ENCODE measurements at places on chromosomes 3 and 15.

DNA sequence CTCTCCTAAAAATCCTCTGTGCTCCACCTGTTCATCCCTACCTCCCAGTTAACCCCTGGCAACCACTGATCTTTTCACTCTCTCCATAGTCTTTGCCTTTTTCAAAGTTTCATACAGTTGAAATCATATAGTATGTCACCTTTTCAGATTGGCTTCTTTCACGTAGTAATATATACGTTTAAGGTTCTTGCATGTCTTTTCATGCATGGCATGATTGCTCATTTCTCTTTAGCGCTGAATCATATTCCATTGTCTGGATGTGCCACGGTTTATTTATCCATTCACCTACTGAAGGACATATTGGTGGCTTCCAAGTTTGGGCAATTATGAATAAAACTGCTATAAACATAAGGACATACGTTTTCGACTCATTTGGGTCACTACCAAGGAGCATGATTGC is 28.7 kb downstream of the GLCE start:
- H3K4me1 ChIP-seq: peaks cover 5% of the 10 kb centered on the region
- no peaks in the 10 kb centered on the region for H3K36me3 ChIP-seq
- no peaks in the 10 kb centered on the region for H3K27me3 ChIP-seq

DNA sequence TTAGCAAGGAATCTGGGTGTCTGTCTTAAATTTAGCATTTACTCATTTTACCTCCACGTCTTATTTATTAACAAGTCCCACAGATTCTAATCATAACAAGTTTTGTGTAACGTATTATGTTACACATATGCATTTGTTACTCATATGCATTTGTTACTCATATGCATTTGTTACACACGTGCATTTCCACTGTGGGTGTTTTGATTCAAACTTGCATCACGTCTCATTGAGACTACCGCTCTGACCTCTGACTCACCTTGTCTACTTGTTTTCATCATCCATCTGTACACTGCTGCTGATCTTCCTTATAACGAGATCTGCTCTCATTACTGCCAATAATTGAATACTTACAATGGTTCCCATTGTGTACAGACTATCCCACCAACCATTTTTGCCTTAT is 1141.4 kb downstream of the TBL1XR1 start:
- no peaks in the 10 kb centered on the region for H3K36me3 ChIP-seq
- H3K27me3 ChIP-seq: no peaks in the 10 kb centered on the region
- no peak for DNase-seq
- no peak overlapping the region for H3K27ac ChIP-seq
- H3K4me3 ChIP-seq: no peak overlapping the region

DNA sequence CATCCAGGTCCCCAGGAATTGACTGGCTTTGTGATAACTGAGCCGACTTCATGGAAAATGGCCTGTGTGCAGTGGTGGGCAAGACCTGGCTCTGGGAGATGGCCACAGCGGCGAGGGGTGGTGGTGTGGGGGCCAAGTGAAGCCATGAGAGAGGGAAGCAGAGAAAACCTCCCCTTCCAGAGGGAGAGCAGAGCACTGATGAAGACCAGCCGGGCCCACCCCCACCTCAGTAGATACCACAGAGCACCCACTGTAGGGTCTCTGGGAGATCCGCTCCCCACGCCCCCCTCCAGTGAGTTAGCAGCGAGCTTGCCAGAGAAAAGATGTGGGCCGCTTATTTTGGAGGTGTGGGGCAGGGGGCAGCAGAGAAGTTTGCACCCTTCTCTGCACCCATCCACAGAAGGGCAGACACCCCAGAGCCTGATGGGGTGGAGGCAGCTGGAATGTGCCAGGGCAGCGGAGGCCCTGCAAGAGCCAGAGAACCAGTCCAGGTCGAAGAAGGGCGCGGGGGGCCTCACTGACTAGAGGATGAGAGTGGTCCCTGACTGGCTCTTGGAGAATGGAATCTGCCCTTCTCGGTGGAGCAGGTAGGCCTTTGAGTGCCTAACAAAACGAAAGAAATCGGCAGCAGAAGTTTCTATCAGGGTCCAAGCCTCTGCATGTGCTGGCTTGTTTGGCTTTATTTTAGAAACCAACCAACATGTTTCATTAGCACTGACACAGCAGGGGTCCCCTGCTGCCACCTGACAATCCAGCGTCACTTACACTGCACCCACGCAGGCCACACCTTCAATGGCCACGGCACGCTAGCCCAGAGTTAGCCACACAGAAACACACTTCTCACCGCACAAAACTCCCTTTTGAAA is 28.3 kb downstream of the MELTF start:
- H3K27me3 ChIP-seq: no peaks in the 10 kb centered on the region
- no peak overlapping the region for H3K27ac ChIP-seq
- no peak for DNase-seq
- H3K36me3 ChIP-seq: no peaks in the 10 kb centered on the region
- H3K4me3 ChIP-seq: no peak overlapping the region
- peaks cover 10% of the 10 kb centered on the region for H3K4me1 ChIP-seq

- H3K27ac ChIP-seq: no peak overlapping the region
- no peak for DNase-seq
- H3K4me1 ChIP-seq: peaks cover 6% of the 10 kb centered on the region
- no peaks in the 10 kb centered on the region for H3K36me3 ChIP-seq
Observed at GRCh38 chr3:197508051-197508451, 47.7 kb downstream of the BDH1 start.

GRCh38 chr15:43412096-43412495 is 41.2 kb downstream of the TUBGCP4 start:
- peak; percentile 60 for DNase-seq
- no peak overlapping the region for H3K27ac ChIP-seq
- H3K27me3 ChIP-seq: no peaks in the 10 kb centered on the region
- H3K4me1 ChIP-seq: peaks cover 10% of the 10 kb centered on the region
- H3K4me3 ChIP-seq: no peak overlapping the region

DNA sequence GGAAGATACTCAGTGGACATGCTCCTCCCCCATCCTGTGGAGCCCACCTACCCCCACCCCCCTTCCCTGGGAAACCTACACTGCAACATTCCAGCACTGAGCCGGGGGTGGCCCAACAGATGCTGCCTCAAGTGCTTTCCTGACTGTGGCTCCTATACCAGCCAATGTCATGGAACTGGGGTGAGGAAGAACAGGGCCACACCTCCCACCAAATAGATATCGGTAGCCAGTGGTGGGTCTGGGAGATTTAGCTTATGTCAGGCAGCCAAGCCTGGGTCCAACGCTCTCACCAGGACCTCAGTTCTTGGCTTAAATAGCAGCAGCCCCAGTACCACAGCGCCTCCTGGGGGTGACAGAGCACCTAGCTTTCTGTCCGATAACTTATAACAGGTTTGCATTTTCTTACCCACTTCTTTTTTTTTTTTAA is 30.3 kb downstream of the CDC25A start:
- peak; percentile 86 for DNase-seq
- no peak overlapping the region for H3K4me3 ChIP-seq
- peaks cover 9% of the 10 kb centered on the region for H3K4me1 ChIP-seq
- H3K36me3 ChIP-seq: peaks cover 38% of the 10 kb centered on the region

DNA sequence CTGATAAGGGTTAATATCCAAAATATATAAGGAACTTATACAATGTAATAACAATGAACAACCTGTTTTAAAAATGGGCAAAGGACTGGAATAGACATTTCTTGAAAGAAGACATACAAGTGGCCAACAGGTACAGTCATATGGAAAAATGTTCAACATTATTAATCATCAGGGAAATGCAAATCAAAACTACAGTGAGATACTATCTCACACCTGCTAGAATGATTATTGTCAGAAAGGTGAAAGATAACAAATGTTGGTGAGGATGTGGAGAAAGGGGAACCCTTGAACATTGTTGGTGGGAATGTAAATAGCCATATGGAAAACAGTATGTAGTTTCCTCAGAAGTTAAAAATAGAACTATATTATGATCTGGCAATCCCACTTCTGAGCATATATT is 20.4 kb downstream of the GOLM2 start:
- H3K27me3 ChIP-seq: no peaks in the 10 kb centered on the region
- no peak for DNase-seq
- no peak overlapping the region for H3K27ac ChIP-seq
- no peaks in the 10 kb centered on the region for H3K36me3 ChIP-seq

- H3K4me3 ChIP-seq: no peak overlapping the region
- H3K36me3 ChIP-seq: peaks cover 21% of the 10 kb centered on the region
- peaks cover 3% of the 10 kb centered on the region for H3K27me3 ChIP-seq
Observed at GRCh38 chr3:128500556-128500955, 7.6 kb upstream of the GATA2 start.

DNA sequence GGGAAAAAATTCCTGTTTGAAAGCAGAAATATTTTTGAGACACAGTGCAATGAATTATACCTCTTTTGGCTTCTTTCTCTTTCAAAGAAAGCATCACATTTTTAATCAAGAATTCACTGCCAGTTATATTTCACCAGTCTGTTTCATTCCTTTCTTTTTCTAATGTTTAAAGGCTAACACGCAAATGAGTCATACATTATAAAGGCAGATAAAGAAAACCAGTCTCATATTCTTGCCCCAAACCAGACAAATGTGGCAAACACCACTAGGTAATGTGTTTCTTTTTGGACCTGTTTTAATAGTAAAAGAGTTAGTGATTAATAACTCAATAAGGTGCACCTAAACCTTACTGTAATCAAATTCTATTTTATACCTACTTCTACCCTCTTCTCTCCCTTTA is 83.8 kb downstream of the PLOD2 start:
- no peak overlapping the region for H3K27ac ChIP-seq
- H3K4me1 ChIP-seq: no peaks in the 10 kb centered on the region
- no peaks in the 10 kb centered on the region for H3K27me3 ChIP-seq
- H3K4me3 ChIP-seq: no peak overlapping the region
- no peak for DNase-seq

Data from trophoblast cell (in vitro differentiated cells and primary cell).